ENCODE measurements at places on chromosomes 1 and 21.

GRCh38 chr1:183872403-183872802 lies 67.5 kb downstream of the RGL1 start:
- DNase-seq, result peak; percentile 57

DNA sequence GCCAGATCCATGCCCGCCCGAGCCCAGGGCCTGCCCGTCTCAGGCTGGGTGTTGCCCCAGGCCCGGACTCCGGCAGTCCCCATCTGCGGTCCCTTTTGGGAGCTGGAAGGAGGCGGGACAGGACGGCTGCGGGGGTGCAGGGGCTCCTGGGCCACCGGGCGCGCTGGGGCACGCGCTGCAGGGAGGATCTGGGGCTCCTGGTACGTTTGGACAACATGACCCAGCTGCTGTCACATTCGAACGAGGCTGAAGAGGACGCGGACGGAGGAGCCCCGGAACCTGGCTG lies 6.6 kb upstream of the CALML6 start:
- DNase-seq, result no peak

GRCh38 chr1:1629430-1630190 lies 2.4 kb upstream of the MMP23B start:
- DNase-seq, result no peak

DNA sequence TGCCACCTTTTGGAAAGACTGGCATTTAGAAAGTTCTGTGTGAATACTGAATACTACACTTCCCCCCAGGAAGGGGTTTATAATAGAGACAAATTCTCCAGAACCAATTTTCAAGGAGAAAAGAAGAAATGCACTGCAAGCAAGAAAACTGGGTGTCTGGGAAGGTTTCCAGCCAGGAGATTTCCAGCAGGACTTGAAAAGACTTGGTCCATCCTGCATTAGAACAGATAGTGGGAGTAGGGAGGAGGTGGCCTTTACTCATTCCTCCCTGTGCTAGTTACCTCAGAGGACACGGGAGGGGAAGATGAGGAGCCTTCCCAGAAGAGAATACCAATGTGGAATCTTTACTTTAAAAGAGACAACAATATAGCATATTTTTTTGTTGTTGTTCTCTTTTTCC lies 52.4 kb downstream of the FAM78B start:
- no peak for DNase-seq

DNA sequence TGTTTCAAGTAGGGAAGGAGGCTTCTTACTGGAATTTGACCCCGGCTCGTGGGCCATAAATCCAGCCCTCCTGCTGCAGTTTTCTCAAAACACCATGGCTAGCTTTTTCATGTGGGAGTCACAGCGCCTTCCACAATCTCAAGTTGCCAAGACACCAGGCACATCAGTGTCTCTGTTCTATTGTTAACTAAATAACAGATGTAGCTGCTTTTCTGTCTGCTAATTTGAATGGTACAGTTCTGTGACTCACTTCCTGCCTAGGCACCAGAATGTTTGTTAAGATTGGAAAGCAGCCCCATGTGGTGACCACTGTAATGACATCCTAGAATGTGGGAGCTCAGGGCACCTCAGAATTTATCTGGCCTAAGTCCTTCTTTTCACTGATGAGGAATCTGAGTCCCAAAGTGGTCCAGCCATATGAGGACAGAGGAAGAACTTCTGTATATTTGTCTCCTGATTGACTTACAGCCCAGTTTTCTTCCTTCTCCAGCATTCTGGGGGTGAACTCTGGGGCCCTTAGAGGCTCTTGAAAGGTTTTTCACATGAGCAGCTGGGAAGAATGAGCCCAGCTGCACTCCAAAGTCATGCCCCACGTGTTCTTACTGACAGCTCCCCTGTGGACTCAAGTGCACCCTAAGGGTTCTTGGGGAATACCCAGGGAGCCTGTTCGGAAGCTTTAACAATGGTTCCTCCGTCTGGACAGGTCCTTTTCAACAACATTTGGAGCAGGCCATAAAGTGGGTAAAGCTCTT lies 27.5 kb downstream of the TRIM45 start:
- DNase-seq, result peak; percentile 64

DNA sequence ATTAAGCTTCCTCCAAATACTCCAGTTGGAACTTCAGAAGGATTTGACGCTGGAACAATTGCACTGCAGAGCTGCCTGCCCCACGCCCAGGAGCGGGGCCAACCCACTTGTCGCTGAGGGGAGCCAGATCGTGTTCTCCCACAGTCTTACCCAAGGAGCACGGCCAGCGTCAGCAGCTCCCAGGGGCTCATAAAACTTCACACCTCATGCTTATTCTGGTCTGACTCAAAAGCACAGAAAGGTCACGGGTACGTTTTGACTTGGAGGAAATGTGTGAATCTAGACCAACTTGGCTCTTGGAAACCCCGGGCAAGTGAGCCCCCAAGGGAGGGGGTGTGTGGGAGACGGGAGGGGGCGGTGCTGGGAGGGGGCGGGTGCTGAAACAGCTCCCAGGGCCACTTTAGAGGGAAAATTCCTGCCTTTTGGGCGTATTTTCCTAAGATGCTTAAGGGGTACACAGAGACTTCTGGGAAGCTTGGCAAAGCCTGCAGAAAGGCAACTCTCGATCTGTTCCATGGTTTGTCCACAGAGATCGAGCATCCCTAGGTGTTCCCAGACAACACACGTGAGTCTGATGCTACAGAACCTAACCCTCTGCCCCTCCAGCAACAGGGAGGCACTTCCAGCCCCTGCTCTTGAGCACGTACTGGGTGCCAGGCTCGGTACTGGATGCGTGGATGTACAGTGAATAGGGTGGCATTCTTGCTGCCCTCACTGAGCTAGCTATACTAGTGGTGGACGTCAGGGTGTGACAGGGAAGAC lies 98.9 kb downstream of the DHRS3 start:
- DNase-seq, result peak; percentile 46

DNA sequence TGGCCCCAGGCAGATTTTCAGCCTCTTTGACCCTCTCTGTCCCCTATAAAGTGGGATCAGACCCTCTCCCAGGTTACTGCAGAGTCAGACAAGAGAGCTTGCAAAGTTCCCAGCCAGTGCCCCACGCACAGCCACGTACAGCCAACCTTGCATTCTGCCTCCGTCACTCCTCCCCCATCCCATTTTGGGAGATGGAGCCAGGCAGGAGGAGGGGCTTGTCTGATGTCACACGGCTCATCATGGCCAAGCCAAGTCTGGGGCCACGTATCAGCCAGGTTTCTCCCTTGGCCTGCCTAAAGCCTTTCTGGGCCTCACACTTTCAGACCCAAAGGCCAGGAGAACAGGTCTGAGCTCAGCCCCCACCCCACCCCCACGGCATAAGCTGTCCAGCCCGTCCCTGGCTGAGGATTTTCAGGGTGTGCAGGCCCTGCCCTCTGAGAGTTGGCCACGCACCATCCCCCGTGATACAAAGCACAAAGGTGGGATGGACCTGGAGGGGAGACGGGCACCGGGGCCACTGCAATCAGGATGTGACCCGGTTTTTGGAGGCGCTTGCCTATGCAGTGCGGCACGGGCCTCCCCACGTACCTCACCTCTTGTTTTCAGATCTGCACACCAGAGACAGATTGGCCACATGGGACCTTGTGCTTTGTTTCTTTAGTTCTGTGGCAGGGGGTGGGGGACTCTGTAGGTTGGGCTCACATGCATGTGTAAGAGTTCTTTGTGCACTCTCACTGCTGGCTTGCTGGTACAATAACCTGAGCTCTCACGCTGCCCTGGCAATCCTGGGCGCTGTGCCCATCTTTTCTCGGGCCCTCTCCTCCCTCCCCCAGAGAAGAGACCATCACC lies 47.6 kb downstream of the TRIM11 start:
- no peak for DNase-seq

- DNase-seq, result no peak
Observed at GRCh38 chr1:15156807-15157380, 3.3 kb downstream of the TMEM51 start.

DNA sequence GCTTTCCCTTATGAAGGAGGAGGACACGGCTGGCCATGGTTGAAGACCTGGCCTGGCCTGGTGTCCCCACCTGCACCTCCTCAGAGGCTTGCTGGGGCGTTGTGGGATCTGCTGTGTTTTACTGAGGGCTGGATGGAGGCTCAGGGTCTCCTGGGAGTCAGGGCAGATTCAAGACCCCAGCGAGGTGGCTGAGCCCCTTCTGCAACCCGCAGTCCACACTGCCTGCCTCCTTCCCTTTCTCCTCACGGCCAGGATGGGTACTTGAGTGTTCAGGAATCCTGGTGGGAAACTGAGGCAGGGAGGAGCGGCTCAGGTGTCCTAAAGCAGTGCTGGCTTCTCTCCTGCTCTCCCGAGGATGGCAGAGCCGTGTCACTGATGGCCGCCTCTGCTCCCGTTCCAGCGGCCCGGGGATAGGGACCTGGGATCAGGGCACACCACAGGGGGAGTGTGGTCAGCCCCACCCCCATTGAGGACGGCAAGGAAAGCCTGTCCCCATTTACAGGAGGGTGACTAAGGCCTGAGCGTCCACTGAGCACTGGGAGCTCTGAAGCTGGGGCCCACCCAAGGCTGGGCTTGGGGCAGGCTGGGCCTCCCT lies 47.5 kb downstream of the TRPM2 start:
- DNase-seq, result no peak

DNA sequence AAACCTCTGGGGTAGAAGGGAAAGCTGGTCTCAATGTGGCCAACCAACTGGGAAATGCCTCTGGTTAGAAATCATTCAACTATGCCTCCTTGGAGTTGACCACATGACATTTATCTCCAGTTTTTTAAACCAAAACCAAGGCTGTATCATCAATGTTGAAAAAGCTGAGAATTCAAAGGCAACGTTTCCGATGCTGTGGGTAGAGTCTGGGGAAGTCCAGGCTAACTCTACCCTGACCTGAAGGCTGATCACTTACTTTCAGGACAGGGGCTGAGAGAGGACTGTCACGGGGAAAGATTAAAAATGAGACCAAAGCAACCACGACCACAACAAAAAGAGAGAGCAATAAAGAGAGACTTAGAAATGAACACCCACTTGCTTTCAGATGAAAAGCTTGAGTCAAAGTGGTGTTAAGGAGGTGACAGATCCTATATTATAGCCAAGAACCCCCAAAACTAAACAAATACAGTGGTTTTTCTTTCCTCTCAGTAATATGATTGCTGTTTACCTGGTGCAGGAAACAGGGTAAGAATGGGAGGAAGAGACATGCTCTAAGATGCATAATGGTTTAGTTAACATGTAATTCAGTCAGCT lies 90.8 kb upstream of the TNFSF4 start:
- no peak for DNase-seq

DNA sequence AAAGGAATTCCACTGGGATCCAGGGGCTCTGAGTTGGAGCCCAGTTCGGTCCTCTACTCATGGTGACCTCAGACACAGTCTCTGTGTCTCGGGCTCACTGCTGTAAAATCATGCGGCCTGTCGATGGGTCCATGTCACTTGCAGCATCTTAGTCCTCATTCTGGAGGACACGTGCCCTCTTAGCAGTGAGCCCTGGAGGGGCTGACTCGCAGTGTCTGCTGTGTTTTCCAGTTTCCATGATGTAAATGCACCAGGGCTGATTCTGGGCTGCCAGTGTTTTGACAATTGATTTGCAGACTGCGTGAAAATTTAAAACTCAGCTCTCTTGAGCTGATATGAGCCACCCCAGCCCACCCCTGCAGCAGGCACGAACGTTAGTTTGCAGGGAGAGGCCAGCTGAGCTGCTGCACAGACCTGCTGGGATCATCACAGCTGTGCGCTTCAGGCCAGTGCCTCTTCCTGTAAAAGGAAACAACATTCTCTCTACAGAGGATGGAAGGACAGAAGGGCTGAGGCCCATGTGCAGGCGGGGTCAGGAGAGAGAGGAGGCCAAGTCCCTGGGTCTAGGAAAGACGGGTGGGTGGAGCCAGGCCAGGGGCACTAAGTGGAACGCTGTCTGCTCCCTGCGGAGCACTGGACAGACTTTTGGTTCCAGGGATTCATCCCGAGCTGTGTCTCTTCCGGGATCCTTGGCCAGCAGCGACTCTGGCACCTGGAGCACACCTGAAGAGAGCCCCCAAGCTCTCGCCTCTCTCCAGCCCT lies 42.6 kb downstream of the RSPH1 start:
- DNase-seq, result no peak

GRCh38 chr1:221907166-221907932 lies 165.5 kb upstream of the DUSP10 start:
- DNase-seq, result peak; percentile 19

DNA sequence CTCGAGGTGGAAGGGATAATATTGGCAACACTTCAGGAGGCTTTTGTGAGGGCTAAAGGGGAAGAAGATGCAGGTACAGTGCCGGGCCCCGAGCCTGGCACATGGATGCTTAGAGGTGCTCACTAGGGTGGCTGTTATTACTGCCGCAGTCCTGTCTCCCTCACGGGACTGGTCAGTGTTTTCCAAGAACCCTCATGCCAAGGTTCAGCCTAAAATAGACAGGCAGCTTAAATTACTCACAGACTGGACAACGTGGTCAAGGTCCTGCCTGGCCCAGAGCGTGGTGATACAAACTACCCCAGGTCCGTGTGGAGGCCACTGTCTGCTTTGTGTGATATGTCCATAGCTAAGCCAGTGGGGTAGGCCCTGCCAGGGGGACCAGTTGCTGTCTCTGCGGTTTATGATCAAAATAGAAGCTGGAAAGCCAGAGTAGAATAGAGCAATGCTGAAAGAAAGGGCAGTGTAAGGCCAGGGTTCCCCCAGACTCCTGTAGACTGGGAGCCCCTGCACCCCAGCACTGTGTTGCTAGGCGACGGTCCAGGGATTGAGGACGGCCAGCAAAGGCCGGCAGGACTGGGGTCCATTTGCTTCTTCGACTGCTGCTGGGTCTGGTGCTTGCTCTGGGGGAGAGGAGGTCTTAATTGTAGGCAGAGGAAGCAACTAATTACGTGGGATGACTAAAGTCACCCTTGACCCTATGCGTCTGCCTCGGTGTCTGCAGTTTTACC lies 36.1 kb downstream of the ELAPOR1 start:
- DNase-seq, result no peak

DNA sequence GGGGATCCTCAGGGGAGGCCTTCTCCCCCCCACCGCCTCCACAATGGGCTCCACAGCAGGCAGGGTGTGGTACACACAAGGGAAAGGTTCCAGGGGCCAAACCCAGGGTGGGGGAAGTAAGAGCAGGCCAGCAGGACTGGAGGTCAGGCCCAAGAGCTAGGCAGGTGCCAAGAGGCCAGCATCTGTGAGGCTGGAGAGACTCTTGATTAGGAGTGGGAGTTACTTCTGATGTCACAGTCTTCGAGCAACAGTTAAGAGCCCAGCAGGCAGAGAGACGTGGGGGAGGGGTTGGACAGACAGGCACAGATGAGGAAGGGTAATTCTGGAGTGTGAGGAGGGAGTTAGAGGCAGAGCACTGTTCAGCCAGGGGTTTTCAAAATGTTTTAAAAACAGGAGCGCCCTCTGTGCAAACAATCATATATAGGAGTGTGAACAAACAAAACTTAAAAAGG lies 55.8 kb downstream of the SLC9A1 start:
- DNase-seq, result no peak
